Ecto neural progenitor cell (in vitro differentiated cells): ENCODE measurements at places on chromosomes 16 and 17.

DNA sequence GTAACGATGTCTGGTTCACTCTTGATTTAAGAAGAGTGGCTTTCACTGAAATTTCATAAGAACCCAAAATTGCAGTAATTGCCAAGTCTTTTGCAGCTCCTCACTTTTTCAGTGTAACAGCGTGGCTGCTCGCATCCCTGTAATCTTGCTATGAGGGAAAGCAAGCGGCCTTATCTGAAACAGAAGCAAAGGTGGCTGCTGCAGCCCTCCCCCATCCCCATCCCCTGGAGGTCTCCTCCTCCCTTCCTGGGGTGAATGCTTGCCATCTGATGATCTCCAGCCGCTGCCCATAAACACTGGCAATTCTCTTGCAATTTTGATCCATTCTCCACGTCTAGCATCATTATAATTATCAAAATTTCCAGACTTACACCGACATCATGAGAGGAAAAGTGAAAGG lies 182.5 kb upstream of the ASIC2 start:
- no peak for DNase-seq

- peak; percentile 91 for DNase-seq
These were observed 454 bp downstream of the CCDC40 start for GRCh38 chr17:80036715-80037477.

GRCh38 chr17:75843577-75844529 lies at the start of gene UNC13D:
Gene UNC13D (minus strand): TSS chr17:75844404. CDS start chr17:75844337, 67 bp downstream.
- no peak for DNase-seq

DNA sequence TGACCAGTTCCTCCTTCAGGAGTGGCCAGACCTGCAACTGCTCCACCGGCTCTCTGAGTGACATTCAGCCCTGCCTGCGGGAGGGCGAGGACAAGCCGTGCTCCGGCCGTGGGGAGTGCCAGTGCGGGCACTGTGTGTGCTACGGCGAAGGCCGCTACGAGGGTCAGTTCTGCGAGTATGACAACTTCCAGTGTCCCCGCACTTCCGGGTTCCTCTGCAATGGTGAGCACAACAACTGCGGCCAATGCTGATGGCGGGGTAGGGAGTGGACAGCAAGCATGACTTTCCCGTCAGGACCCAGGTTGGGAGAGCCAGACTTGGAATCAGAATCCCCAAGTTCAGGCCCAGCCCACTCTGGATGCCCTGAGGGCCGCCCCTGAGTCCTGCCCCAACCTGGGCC lies 12.2 kb downstream of the ITGB4 start:
- no peak for DNase-seq

GRCh38 chr16:31713945-31714902 lies 159.4 kb upstream of the ZNF267 start:
- peak; percentile 66 for DNase-seq

DNA sequence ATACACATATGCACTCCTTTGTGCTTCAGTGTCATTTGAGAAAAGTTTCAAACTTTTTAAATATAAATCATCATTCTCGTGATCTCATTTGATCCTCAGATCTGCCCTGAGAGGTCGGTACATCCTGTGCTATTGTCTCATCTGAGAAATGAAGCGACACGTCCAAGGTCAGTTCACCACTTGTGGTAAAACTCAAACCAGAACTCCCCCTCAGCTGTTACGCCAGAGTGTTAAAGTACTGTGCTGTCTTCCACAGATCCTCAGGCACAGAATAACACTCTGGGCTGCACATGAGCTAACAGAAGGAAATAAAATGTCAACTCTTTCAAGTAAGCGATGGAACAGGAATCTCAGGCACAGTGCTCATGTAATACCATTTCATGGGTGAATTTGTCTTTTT lies 31.4 kb downstream of the ANKFN1 start:
- no peak for DNase-seq

DNA sequence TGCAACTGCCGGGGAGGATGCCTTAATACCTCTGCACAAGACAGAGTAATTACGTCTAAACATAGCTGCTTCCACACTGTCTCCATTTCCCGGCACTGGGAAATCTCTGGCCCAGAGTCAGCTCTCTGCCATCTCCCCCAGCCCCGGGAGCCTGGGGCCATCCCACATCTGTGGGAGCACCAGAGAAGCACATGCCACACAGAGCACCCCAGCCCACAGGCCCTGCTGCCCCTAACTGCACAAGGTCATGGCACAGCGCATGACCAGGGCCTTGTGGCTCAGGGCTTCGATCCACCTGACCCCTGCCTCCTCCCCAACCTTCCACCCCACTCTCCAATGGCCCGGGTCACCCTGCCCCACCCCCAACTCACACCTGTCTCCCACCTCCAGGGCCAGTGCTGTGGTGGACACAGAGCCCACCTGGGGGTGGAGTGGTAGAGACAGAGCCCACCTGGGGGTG lies 36.6 kb upstream of the RBFOX3 start:
- no peak for DNase-seq

DNA sequence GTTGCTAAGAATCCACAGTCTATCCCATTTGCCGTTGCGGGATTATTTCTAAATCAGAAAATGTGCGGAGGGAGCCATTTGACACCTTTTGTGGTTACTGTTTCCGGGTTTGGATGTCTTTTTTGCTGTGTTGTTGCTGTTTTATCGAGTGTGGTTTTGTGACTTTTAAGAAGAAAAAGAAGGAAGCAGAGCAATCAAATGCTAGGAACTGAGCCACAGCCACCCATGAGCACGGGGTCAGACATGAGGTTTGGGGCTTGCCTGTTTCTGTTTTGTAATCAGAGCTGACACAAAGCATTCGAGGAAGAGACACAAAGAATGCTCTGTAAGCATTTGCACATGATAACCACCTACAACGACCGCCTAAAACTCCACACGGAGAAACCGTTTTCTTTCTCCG lies 53.1 kb upstream of the CHMP6 start:
- DNase-seq: no peak

- peak; percentile 96 for DNase-seq
These were observed 6.6 kb upstream of the SMARCD2 start for GRCh38 chr17:63848834-63849689.

GRCh38 chr16:23155445-23156049 lies 6.3 kb upstream of the USP31 start:
- no peak for DNase-seq

DNA sequence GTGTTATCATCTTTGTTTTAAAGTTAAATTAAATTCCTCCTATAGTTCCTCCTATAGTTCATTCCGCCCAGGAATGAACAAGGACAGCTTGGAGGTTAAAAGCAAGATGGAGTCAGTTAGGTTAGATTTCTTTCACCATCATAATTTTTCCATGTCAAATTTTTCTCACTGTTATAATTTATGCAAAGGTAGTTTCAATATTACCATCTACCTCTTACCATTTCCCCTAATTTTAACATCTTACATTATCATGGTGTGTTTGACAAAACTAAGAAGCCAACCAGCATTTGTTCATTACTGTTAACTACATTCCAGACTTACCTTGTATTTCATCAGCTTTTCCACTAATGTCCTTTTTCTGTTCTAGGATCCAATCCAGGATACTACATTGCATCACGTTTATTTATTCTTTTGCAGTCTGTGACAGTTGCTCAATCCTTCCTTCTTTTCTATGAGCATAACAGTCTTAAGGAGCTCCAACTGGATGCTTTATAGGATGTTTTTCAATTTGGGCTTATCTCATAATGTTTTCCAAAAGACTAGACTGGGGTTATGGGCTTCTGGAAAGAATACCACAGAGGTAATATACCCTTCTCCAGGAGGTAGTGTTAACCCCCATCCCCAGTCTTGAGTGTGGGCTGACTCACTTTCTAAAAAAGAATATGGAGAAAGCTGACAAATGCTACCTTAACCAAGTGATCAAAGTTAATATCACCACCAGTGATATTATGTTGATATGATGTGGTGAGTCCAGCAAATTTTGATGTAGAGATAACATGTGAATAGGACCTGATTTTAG lies 158.5 kb downstream of the PPM1E start:
- DNase-seq: no peak

DNA sequence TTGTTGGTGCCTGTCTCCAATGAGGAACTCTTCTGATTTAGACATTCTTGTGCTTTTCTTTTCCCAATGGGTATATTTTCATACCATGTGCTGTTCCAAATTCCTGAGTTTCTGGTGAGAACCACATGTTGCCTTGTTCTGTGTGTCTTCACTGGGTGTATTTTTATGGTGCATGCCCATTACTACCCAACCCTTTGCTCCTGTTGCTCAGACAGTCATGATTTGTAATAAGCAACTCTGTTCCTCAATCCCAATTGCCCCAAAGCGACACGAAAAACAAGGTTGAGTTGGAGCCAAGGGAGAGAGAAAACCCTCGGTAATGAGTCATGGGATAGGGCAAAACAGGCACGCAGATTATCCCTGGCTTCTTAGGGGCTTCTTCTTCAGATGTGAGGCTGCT lies 101.8 kb downstream of the ABCA8 start:
- no peak for DNase-seq

DNA sequence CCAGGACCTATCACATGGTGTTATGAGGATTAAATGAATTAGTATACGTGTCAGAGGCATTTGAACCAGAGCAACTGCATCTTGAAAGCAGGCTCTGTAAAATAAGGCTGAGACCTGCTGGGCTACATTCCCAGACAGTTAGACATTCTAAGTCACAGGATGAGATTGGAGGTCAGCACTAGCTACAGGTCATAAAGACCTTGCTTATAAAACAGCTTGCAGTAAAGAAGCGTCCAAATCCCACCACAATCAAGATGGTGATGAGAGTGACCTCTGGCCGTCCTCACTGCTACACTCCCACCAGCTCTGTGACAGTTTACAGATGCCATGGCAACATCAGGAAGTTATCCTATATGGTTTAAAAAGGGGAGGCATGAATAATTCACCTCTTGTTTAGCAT lies 71.8 kb downstream of the IRF8 start:
- no peak for DNase-seq

- DNase-seq: no peak
These were observed 172.5 kb downstream of the HS3ST3A1 start for GRCh38 chr17:13429201-13429600.

- no peak for DNase-seq
These were observed 66.5 kb downstream of the RBFOX3 start for GRCh38 chr17:79544142-79544914.

- DNase-seq: no peak
These were observed 32.0 kb downstream of the PTRH2 start for GRCh38 chr17:59675231-59675630.

DNA sequence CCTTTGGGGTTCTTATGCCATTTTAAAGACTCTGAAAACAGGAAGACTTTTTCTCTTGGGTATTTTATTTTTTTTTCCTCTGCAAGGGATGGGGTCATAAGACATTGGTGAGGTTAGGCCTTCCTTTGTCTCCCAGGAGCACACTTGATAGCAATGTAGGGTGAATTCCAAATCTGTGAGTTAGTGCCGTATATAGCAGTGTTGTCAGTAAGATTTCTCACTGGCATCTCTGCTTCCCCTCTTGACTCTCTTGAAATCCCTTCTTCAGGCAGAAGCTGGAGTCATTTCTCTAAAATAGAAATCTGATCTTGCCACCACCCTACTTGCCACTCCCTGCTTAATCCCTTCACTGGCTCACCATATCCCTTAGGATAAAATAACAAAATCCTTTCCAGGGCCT lies 529.7 kb downstream of the WWOX start:
- no peak for DNase-seq

DNA sequence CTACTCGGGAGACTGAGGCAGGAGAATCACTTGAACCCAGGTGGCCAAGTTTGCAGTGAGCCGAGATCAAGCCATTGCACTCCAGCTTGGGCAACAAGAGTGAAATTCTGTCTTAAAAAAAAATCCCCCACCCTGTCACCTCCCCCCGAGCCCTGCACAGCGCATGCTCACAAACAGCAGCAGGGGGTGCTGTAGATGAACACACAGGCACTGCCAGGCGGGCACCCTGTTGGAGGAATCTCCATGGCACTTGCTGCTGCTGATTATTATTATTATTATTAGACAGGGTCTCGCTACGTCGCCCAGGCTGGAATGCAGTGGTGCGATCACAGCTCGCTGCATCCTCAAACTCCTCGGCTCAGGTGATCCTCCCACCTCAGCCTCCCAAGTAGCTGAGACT lies 24.6 kb downstream of the FZD2 start:
- peak; percentile 50 for DNase-seq

GRCh38 chr17:80220054-80220735 lies at the start of the genes SGSH and SLC26A11:
Gene SGSH (minus strand): TSS chr17:80220333. CDS start chr17:80220313, 20 bp downstream.
Gene SLC26A11 (plus strand): TSS chr17:80220427. CDS start chr17:80221561, 1,134 bp downstream.
- DNase-seq: peak; percentile 98

GRCh38 chr17:45584092-45585036 lies 93.8 kb upstream of the PLEKHM1 start:
- DNase-seq: peak; percentile 91

GRCh38 chr16:66918803-66919568 lies at the start of gene CDH16:
Gene CDH16 (minus strand): TSS chr16:66918885. CDS start chr16:66918065, 820 bp downstream.
- DNase-seq: no peak

DNA sequence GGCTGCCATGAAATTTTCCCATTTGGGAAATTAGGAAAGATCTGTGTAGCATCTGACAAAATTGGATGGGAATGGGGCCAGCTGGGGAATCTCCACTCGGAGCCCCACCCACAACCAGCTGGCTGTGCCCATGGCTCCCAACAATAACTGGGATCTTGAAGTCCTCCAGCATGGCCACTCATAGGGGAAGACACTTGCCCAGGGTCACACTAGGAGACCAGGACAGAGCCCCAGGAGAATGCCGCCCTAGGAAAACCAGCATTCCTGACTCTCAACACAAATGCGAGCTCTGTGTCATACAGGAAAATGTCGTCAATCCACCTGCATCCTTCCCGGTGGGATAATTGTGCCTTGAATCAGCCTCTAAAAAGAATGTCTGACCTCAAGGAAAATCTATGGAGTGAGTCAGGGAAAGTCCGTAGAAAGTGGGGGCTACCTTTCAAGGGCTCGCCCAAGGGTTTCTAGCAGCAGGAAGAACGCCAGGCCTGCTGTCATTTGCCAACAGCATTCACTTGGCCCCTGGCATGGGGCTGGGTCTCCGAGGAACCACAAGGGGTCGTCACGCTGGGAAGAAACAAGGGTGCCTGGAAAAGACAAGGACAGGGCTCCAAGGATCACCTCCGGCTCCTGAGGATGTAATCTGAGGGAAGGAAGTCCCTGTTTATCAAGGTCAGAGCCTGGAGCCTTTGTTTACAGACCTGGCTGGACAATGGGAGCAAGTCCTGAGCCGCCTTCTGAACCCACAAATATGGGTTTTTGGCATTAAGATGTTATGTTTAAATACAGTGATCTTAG lies 15.9 kb downstream of the CDH5 start:
- DNase-seq: no peak

DNA sequence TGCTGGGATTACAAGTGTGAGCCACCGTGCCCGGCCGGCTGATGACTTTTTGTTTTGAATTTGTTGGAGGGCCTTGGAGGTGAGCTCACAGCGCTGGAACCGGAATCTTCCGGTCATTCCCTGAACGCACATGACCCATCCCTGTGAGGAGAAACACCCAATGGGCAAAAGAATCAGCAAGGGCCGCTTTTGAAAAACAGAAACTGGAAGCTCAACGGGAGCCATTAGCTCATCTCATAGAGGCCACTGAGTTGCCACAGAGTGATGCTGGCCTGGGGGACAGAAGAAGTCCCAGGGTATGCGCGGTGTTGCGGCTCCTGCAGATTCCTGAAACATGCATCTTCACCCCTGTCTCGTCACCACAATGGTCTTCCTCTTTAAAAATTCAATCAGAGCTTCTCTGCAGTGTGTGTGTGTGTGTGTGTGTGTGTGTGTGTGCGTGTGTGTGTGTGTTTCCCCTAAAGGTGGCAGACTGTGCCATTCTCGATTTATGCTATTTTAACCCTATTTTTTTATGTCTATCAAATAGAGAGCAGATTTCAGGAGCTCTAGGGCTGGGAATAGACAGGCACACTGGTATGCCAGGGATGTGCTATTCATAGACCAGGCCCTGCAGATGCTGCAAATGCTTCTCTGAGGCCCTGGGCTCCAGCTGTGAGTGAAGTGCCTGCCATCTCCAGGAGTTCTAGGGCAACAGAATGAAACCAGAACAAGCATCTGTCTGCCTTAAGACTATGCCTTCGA lies 68.3 kb downstream of the MARCHF10 start:
- no peak for DNase-seq
